ENCODE measurements at places on chromosomes 13 and 19. TPM values are rescaled to one million over a fixed set of nuclear protein-coding genes. Genes with fewer than 3 reads are reported as not detected.

Gene MOB3A
- 59.0 TPM for total RNA-seq

Gene SYNE4
- total RNA-seq: 17.4 TPM

Gene TYROBP
- total RNA-seq: 94.6 TPM

- DNase-seq: no peak
Measured at GRCh38 chr13:22235950-22236290, 565.0 kb downstream of the FGF9 start.

DNA sequence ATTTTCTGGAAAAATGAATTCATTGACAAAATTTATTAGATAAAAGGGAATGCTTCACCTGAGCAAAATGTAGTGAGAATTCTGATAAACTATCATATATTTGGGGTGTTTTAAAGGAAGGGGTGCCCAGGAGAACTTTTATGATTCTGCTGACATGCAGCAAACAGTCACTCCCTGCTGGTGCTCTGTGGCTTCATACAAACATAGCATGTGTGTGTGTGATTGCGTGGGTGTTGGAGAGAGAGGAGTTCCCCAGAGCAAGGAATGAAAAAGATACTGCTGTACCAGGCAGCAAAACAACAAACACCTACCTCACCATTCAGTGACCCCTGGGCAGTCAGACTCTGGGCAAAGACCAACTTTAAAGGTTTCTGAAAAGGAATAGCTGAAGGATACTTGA, 546.7 kb downstream of the RFC3 start:
- DNase-seq: no peak

GRCh38 chr13:44195245-44195644, 178.4 kb upstream of the SERP2 start:
- DNase-seq: no peak

All from mucosa of gallbladder (tissue), 1 donor.